ENCODE measurements at places on chromosomes 6 and 20.

DNA sequence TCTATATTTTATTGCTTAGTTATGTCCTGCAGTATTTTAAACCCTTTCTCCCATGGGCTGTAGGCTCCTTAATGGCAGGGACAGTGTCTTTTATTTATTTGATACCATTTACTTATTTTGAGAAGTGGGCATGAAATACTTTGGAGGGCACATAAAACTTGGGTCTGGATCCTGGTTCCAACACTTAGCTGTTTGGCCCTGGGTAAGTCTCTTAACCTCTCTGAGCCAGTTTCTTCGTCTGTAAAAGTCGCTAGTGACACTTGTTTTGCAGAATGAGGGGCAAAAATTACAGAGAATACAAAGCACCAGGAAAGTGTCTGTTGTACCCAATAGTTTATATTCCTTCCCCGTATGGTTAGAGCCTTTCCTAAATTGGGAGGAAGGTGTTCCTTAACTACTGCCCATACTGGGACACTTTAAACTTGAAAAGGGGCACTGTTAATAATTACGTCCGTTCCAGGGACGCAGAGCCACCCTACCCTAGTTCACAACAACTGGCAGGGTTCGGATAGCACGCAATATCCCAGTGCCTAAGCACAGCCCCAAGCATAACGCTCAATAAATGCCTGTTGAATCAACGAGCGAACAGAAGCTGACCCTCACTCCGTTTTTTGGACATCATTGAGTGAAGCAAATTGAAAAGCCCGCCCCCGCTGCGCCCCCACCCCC lies 6.0 kb upstream of the ARMC12 start:
- DNase-seq, result no peak

DNA sequence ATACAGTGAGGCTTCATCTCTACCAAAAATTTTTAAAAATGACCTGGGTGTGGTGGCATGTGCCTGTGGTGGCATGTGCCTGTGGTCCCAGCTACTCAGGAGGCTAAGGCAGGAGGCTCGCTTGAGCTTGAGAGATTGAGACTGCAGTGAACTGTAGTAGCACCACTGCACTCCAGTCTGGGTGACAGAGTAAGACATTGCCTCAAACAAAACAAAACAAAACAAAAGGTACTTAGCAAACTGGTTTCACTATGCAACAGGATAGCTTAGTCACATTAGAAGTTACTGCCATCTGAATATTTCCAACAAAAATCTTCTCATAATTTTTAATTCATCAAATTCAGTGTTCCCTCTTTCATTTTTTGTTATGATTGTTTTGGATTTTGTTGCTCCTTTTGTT lies 137.9 kb downstream of the QRSL1 start:
- no peak for DNase-seq

- no peak for DNase-seq
Measured at GRCh38 chr6:169702840-169703246, 917 bp downstream of the C6orf120 start.

GRCh38 chr6:127590344-127590743 lies 13.4 kb downstream of the C6orf58 start:
- DNase-seq, result no peak

DNA sequence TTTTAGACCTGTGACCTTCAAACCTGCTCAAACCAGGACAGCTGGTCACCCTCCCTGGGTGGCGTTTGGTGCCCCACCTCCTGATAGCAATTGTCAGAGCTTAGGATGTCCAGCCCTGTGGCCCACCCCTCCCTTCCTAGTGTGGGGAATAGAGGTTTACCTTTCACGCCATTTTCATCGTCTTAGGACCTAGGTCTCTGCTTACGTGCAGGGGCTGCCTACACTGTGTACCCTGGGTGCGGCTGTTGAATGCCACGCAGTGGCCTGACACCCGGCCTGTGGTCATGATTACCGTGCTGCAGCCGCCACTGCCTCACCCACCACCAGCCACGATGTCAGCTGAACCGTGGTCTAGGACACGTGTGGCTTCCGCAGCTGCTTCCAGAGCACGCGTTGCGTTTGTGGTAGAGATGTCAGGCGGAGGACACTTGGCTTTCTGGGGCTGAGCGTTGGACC lies 157.3 kb downstream of the DTNBP1 start:
- DNase-seq, result no peak

DNA sequence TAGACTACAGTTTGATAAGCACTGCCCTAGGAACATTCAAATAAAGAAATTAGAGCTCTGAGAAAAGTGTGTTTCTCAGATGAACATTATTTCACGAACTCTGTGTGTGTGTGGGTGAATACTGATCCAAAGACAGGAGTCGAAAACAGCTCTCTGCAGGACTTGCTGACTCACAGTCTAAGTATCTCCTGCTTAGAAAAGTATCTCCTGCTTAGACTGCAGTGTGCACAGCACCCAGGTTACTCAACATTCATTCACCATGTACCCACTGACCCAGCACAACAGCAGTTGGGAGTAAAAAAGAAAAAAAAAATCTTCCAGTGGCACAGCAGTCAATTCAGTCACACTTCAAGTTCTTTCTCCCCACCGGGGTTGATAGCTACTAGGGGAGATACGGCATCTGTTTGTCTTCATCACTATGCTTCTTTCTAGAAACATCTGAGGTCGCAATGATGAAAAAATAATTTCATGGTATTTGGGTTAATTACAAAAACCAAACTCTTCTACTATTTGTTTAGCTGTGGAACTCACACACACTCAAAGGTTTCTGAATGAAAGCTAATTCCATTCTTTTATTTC lies 48.0 kb downstream of the GCLC start:
- DNase-seq, result no peak

GRCh38 chr20:10430000-10430466 lies 4.0 kb downstream of the MKKS start:
- DNase-seq, result no peak

GRCh38 chr20:58677808-58678207 lies 14.8 kb upstream of the NPEPL1 start:
- no peak for DNase-seq

DNA sequence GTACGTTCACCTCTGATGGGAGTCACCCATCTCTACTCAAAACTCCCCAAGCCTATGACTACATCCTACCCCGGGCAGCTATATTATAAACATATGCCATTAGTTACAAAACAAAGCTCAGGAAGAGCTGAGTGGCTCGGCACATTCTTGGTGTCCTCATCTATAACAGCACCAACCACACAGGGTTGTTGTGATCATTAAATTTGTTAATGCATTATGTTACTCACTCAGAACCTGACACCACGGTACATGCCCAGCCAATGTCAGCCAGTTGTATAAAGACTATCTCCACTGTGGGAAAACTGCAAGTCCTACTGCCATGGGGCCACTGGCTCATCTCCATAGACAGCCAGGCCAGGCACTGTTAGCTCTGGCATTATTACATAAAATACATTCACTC lies 7.7 kb downstream of the CDK5RAP1 start:
- DNase-seq, result no peak

GRCh38 chr20:15265581-15266309 lies 928.3 kb upstream of the FLRT3 start:
- DNase-seq, result no peak

DNA sequence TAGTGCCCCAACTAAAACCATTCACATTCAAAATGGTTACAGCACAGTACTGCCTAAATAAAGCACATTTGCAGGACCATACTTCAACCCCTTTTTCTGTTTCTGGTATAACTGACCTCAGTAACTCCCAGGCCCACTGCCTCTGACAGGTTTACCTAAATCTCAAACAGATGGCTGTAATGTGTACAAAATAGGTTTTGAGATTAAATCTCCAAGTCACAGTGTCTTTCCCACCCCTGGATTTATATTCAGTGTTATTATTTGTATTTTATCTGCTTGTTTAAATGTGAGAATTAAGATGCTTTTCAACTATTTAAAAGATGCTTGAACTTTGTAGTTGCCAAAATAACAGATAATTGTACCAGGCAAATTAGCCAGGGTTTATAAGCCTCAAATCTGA lies 4.7 kb upstream of the KIF6 start:
- DNase-seq, result no peak

- no peak for DNase-seq
Measured at GRCh38 chr6:13395272-13396237, 67.2 kb upstream of the TBC1D7 start.

- no peak for DNase-seq
Measured at GRCh38 chr6:40992746-40993145, 46.3 kb downstream of the UNC5CL start.

GRCh38 chr20:33576432-33577125 lies 85.5 kb upstream of the C20orf144 start:
- DNase-seq, result no peak

GRCh38 chr6:96116674-96117073 lies 100.9 kb downstream of the FUT9 start:
- no peak for DNase-seq

DNA sequence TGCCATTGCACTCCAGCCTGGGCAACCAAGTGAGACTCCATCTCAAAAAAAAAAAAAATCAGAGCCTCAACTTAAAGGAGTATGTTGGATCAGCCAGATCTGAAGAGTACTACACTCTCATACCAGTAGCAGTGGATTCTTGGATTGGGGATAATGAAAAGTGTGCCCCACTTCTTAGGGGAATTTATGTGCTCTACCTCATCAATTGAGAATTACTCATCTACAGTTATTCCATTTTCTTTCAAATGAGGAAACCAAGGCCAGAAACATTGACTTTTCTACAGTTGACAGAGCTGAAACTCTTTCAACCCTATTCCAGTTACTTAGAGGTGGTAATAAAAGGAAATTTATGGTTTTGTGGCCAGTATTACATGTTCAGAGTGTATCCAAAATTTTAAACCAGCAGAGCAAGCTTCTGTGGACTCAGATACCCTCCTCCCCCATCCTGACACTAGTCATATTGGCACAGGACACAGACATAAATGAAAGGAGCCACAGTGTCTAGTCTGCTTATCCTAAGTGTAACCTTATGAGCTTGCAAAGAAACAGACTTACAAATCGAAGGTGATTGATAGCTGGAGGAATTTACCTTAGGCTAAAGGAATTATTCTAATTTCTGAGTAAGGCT lies 51.2 kb downstream of the ORC3 start:
- no peak for DNase-seq

- DNase-seq, result no peak
Measured at GRCh38 chr20:38685853-38686473, 38.3 kb upstream of the SLC32A1 start.

DNA sequence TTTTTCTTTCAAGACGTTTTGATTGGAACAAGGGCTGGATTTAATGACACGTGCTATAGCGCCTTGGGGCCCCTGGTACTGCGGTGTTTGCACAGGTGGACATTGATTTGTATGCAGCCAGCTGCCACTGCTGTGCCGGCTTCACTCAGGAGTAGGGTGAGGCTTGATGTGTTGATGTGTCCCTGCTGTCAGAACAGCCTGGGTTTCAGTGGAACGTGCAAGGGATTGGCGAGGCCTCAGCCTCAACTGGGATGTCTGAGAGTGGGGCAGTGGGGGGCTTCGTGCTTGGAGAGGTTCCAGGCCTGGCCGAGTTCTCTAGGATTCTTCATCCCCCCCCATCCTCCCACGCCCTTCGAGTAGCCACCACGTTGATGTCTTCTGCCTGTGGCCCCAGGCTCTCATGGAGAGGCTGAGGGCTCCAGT lies 23.0 kb downstream of the PYGB start:
- DNase-seq, result no peak

DNA sequence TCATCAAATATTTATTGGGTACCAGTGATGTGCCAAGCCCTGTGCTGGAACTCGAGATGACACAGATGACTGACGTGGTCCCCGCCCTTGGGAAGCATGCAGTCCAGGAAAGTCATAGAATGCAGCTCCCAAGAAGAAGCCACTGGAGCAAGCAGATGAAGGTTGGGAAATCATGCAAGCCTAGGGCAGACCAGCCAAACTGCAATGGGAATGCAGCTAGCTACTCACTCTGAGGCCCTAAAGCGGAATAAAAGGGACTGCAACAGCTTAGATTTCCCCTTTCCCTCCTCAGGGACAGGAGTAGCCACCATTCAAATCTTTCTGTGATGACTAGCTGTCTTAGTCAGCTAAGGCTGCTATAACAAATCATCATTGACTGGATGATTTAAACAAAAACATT lies 152.2 kb downstream of the MAFB start:
- no peak for DNase-seq

- DNase-seq, result no peak
Measured at GRCh38 chr6:36914227-36914794, 28.6 kb downstream of the C6orf89 start.
